ENCODE measurements at places on chromosomes 3 and 15. TPM values are rescaled to one million over a fixed set of nuclear protein-coding genes. Genes with fewer than 3 reads are reported as not detected.

DNA sequence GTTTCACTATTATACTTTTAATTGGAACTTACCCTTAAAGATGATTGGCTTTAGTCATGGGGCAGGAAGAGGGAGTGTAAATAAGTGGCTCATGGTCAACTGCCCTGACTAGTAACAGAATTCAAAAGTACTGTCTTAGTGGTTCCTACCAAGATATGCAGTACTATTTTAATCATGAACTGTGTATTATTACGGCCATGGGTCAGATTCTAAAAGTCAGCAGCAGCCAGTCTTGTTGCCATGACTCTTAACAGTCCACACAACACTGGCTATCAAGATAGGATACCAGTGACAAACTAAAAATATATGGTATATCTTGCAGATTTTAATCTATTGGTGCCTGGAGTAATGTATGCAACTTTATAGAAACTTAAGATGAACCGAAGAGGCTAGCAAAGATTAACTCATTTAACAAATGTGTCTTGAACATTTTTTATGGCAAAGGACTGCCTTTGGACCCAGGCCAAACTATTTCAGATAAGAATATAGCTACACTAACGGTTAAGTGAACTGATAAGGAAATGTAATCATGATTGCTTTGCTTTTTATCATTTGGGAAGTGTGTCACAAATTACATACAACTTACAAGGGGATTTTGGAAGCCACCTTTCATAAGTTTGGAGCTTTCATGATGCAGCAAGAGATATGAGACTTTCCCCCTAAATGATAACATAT, 163.7 kb downstream of the TCF12 start:
- H3K27me3 ChIP-seq = no peaks in the 10 kb centered on the region
- no peak overlapping the region for H3K4me3 ChIP-seq

DNA sequence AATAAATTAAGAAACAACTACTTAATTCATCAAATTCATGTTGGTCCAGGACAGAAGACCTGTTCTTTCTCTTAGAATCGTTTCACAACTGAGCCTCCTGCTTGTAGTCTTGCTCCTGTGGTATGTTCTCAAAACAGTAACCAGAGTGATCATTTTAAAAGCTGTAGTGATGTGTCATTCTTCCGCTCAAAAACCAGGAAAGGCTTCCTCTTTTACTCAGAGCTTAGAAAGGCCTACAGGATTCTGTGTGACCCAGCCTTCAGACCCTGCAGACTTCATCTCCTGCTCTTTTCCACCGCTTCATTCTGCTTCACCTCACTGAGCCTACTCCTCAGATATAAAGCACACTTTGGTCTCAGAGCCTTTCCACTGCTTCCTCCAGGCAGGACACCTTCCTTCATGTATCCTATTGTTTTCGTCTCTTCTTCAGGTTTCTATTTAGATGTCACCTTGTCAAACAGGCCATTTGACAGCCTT, 22.7 kb downstream of the ST6GAL1 start:
- no peaks in the 10 kb centered on the region for H3K4me1 ChIP-seq
- no peak overlapping the region for H3K4me3 ChIP-seq
- no peaks in the 10 kb centered on the region for H3K27me3 ChIP-seq
- no peak for DNase-seq
- H3K36me3 ChIP-seq = no peaks in the 10 kb centered on the region
- H3K27ac ChIP-seq = no peak overlapping the region

GRCh38 chr3:66425032-66425431, 75.8 kb downstream of the LRIG1 start:
- no peak overlapping the region for H3K4me3 ChIP-seq
- H3K36me3 ChIP-seq = peaks cover 6% of the 10 kb centered on the region
- DNase-seq = no peak
- no peak overlapping the region for H3K27ac ChIP-seq

GRCh38 chr3:178588628-178589027, 52.4 kb downstream of the KCNMB2 start:
- no peak overlapping the region for H3K4me3 ChIP-seq
- no peaks in the 10 kb centered on the region for H3K27me3 ChIP-seq
- no peak for DNase-seq

The IGSF10 gene
- 1.7 TPM for polyA plus RNA-seq

GRCh38 chr3:66033241-66034138, 5.2 kb downstream of the MAGI1 start:
- H3K27ac ChIP-seq = no peak overlapping the region
- H3K27me3 ChIP-seq = no peaks in the 10 kb centered on the region
- no peaks in the 10 kb centered on the region for H3K36me3 ChIP-seq
- no peak for DNase-seq

Measured in large intestine (tissue), 12 donors.